NCI-H1930 (cell line): ENCODE measurements at places on chromosomes 5 and 9.

- no peak for DNase-seq
These were observed 41.2 kb downstream of the WDR36 start for GRCh38 chr5:111133436-111133751.

GRCh38 chr5:82244854-82245635 lies 33.1 kb downstream of the RPS23 start:
- DNase-seq, result no peak

DNA sequence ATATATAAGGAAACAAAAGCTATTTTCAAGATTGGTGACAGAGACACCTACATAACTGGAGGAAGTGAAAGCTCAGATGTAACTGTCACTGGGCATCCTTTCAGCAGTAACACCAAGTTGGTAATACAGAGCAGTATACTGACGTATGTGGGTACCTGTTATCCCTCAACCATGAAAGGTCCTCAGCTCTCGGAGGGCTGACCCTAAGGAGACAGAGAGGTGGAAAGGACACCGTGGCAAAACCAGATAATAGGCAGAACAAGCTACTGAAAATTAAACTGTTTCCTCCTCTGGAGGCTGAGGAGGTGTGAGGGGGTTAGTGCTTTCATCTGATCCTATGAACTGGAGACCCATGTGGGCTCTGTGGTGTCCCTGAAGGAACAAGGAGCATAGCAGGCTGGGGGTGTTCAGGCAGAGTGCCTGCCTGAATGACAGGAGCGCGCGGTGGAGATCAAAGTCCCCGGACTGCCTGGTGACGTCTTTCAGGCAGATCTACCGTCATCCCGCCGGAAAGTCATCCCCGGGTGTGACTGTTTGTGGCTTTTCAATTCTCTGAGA lies 130.2 kb upstream of the FSTL4 start:
- no peak for DNase-seq

DNA sequence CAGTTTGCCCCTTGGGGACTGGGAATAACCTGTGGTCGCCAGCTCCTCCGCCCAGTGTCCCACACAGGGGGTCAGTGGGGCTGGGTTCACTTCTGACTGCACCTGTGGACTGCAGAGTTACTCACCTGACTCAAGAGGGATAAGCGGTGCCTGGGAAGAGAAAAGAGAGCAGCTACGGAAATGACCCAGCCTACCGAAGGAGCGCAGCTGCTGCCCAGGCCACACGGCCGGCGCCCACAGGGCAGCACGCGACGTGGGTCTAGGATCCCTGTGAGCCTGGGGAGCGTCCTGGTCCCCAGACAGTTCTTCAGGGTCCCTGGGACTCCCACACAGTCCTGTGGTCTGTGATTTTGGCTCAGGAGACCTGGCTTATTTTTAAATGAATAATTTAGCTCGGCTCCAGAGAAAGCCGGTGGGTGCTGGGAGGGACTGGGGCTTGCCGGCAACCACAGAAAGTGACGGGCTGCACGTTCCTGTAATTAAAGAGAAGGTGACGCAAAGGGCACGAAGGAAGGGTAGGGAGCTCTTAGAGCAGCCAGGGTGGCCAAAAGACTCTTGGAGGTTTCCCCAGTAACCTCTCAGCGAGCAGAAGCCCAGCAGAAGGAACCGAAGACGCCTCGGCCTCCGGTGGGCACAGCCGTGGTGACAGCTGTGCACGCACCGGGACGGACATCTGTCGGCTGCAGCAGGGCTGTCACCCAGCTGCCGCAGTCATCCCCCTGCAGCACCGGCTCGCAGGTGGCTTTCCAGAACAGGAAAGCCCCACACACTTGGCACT lies 97.5 kb upstream of the FCN2 start:
- DNase-seq, result no peak

GRCh38 chr5:110588286-110588980 lies 138.0 kb downstream of the TMEM232 start:
- DNase-seq, result no peak

DNA sequence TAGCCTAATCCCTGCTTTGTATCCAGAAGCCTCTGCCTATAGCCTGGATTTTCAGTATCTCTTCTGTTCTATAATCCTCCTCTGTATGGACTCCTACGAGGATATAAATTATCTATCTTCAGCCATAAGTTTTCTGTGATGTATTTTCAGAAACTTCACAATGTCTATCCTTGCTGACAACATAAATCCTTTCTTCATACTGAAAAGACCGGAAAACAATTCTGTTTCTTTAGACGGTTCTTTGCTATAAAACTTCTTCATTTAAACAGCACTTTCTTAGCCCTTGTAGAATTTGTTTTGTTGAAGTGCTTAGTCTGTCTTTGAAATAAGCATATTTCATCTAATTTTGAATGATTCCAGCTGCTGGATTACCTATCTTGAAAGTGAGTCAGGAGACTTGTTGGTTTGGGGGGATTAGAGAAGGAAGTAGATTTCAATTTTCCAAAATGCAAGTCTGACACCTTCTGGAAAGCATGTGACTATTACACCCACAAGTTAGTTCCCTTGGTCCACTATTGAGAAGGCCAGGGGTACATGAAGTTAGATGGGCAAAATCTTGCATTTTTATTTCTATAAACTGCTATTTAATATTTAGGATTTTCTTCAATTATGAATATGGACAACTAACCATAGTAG lies 96.3 kb upstream of the RANBP3L start:
- DNase-seq, result no peak

- no peak for DNase-seq
These were observed 412.1 kb upstream of the CDH10 start for GRCh38 chr5:25056836-25057235.

DNA sequence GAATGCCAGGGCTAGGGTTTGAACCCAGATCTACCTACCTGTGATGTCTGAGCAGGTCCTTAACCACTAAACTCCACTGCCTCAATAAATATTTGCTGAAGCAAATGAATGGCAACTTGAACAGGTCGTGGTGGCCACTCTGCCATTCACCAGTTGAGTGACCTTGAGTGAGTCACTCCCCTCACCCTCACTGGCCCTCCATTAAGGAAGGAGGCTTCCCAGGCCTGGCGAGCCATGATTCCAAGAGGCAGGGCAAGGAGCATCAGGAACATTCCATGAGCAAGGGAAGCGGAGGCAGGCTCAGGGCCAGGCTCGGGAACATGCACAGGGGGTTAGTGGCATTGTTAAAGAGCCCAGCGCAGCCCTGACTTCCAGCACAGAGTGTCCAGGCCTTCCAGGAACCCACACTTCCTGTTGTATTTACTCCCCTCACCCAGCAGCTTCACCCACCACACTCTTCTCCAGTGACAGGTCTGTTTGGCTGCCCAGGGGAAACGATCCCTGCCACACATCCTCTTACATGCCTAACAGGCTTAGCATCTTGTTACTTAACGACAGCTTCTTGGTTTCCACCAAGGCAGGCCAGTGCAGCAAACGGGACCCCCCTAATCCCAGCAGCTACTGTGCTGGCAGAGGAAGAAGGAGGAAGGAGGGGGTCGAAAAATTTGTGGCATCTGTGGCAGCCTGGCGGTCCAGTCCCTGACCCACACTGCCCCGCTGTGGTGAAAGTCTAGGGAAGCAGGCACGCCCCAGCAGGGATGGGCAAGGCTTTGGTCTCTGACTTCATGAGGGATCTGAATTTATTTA lies 43.7 kb upstream of the TTC1 start:
- DNase-seq, result no peak

DNA sequence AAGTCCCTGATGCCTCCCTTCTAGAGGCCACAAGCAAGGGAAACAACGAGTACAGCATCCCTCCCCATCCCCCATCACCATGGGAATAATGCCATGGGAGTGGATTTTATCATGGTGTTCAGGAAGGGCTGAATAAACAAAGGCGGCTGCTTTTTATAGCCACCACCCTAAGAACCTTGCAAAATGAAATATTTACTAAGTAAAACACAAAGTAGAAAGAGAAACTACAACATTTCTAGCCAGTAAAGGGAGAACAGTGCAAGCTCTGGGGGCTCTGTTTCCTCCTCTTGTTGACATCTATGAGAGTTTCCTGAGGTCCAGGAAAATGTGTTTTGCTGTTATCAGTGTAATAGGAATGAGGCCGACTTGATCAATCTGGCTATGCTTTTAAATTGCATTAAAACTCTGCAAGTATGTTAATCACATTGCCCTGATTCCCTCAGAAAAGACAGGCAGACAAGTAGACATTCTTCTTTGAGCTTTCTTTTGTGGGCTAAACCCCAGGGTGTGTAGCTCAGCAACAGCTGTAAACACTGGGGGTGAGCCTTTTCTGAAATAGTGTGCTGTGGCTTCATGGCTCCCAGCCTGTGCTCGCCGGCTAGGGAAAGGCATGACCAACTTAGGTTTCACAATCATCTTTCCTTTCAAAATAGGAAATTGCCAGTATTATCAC lies 31.1 kb downstream of the SV2C start:
- DNase-seq, result no peak

DNA sequence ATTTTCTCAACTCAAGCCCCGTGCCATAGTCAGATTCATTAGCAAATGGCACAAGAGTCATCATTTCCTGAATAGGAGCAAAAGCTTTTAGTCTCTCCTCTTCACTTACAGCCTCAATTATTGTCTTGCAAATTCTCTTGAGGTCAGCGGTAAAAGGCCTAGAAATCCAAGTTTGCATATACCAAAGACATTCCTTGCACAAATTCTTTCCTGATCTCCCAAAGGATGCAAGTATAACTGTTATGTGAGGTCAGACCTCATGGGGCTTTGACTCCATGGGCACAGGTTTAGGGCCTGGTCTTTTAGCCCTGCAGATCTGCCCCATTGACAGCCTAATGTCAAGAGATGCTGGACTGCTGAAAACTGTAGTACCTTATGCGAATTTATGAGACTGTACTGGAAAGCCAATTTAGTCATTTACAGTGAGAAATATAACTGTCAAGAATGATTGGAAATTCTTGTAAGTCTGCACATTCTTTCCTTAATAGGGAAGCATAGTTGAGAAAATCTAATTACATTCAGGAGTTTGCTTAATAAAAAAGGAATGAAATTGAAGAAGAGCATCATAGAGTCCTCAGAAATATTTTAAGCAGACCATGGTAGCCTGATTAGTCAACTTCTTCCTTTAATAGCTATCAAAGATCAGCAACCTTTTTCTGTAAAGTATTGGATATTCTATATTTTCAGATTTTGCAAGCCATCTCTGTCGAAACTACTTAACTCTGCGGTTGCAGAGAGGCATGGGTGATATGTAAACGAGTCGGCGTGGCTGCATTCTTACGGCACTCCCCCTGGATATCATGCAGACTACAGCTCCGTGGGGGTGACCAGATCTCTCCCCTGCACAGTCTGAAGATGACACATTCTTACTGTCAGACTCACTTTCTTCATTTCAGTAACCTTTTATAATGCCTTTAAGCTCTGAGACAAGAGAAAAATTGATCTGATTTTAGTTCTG lies 45.2 kb downstream of the GCNT4 start:
- DNase-seq, result no peak

GRCh38 chr5:41842777-41843176 lies 27.4 kb downstream of the OXCT1 start:
- no peak for DNase-seq

DNA sequence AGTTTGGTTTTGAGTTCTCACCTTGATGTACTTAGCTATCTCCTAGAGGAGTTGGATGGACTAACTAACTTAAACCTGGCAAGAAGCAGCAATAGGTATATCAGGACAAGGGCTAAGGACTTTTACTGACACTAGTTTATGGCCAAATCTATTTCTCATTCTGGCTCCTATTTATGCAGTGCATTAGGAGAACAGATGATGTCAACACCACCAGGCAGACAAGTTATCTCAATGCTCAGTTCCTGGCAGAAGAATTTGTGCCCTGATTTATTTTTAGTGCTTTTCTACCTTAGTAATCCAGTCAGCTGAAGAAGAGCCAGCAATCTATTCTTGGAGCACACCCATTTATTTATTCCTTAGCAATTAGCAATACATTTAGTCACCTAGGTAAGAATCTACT lies 30.7 kb upstream of the MYOT start:
- no peak for DNase-seq

- no peak for DNase-seq
These were observed 1.5 kb downstream of the PIP5K1B start for GRCh38 chr9:68706363-68707201.
